ENCODE measurements at places on chromosomes 12 and 14.

GRCh38 chr12:32397696-32398095 is 1.7 kb upstream of the FGD4 start:
- DNase-seq, result no peak

DNA sequence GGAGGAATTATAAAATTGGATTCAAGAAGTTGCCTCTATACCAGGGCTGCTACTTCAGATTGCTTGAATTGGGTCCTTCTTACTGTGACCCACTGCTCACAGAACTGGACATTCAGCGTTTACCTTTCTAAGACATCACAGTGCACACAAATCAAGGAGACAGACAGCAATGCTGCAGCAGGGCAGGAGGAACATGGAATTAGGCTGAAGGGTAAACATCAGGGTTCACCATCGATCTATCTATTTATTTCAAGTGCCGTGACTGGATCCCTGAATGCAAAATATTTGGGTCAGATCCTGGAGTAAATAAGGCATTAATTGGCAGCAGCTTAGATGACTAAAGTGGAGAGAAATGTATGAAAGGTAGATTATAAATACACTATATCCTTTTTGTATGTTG is 76.9 kb upstream of the HMGA2 start:
- no peak for DNase-seq

GRCh38 chr12:27571463-27571862 is 47.5 kb downstream of the PPFIBP1 start:
- DNase-seq, result no peak

DNA sequence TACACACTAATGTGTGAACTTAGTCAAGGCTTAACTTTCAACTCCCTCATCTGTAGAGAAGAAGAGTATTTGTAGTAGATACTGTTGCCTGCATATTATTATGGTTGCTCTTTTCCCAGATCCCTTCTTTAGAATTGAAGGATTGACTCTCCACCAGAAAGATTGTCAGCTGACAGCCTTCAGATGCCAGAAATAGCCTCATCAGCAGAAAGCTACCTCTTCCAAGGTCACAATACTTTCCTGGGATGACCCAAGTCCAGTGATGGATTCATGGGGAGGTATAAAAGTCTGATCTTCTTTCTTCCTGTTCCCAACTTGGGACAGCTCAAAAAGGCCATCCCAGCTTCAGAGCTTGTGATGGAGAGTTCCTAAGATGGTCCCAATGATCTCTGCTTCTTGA is 78.2 kb downstream of the TBX5 start:
- DNase-seq, result no peak

DNA sequence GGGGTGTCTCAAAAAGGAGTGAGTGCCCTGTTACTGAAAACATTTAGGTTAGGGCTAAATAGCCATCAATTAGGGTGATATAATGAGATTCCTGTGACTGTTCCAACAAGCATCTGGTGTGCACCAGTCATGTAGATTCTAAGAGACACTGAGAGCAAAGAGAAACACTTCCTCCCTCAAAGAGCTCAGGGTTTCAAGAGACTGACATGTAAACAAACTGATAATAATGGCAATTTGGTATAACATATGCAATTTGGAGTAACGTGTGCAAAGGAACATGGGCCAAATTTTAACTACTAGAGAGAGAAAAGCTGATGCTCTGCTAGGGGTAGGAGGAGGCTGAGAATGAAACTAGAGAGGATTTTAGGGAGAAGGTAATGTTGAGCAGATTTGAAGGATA is 237.1 kb downstream of the BMP4 start:
- DNase-seq, result no peak

DNA sequence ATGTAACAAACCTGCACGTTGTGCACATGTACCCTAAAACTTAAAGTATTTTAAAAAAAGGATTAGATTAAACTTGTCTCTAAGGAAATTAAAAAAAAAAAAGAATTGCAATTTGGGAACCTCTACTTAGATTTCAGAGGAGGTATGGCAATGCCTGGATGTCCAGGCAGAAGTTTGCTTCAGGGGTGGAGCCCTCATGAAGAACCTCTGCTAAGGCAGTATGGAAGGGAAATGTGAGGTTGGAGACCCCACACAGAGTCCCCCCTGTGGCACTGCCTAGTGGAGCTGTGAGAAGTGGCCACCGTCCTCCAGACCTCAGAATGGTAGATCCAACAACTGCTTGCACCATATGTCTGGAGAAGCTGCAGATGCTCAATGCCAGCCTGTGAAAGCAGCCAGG is 279.6 kb upstream of the CCDC196 start:
- DNase-seq, result no peak

GRCh38 chr12:122795807-122796206 is 21.4 kb downstream of the CCDC62 start:
- DNase-seq, result no peak

- DNase-seq, result no peak
Measured at GRCh38 chr14:105878125-105878524, 351.7 kb downstream of the TMEM121 start.

DNA sequence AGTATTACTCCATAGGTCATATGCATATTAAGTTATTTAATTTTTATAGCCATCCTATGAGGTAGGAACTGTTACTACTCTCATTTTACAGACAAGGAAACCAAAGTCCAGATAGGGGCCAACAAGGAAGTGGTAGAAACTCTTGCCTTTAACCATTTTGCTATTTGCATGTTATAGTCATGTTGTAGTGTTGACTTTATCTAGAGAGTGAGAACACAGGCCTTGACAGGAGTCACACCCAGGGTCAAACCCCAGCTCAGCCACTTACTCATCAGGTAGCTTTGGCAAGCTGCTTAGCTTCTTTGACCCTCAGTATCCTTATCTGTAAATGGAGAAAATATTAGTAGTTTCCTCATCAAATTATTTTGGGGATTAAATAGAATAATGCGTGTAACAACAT is 156.2 kb downstream of the CAND1 start:
- no peak for DNase-seq

DNA sequence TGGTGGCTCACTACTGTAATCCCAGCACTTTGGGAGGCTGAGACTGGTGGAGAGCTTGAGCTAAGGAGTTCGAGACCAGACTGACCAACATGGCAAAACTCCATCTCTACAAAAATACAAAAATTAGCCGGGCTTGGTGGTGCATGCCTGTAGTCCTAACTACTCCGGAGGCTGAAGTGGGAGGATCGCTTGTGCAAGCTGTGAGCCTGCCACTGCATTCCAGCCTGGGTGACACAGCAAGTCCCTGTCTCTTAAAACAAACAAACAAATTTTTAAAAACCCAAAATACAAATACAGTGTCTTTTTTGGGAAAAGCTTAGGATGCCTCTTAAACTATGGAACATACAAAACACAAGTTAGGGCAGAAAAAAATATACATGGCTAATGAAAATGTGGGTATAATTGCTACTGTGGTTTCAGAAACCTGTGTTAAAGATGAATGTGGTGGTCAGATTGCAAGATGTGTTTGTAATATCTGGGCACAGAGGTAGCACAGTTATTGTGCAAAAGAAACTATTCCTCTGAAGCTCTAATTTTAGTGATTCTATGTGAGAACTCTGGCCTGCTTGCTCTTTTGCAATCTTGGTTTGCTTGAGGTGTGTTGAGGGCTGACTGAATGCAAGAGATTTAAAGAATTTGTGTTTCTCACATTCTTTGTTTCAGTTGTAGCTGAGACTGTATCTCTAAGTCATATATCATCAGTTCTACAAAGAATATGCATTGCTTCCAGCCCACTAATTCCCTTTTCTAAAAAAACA is 3.9 kb upstream of the HSPA2 start:
- no peak for DNase-seq
